ENCODE measurements at places on chromosomes 2 and 18.
A peak's percentile ranks its signal among the peaks of the same experiment; 100 is the strongest.

GRCh38 chr18:13369353-13369752 is 150.8 kb downstream of the LDLRAD4 start:
- no peak for DNase-seq

DNA sequence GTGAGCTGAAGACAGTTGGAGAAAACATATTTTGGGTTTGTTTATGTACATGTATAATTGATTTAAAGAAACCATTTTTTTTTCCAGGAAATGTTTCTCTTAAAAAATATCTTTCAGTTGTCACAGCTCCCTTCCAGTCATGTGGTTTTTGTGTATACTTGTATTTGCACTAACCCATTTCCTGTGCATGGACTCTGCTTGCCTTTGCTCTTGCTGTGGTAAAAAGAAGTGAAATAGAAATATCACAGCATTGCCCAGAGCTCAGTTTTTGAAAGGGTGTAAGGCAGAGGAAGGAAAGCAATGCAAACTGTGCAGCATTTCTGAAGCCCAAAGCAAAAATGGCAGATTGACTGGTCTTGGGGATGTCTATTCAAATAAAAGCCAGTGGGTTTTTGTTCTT is 10.4 kb upstream of the DOCK10 start:
- DNase-seq = no peak

GRCh38 chr2:119225105-119225865 is 1.7 kb downstream of the STEAP3 start:
- no peak for DNase-seq

- no peak for DNase-seq
Measured at GRCh38 chr2:147689220-147689909, 155.5 kb upstream of the ACVR2A start.

GRCh38 chr2:68832233-68832869 is 38.8 kb downstream of the BMP10 start:
- peak; percentile 29 for DNase-seq

GRCh38 chr2:171225302-171225980 is 64.7 kb upstream of the TLK1 start:
- DNase-seq = peak; percentile 82

DNA sequence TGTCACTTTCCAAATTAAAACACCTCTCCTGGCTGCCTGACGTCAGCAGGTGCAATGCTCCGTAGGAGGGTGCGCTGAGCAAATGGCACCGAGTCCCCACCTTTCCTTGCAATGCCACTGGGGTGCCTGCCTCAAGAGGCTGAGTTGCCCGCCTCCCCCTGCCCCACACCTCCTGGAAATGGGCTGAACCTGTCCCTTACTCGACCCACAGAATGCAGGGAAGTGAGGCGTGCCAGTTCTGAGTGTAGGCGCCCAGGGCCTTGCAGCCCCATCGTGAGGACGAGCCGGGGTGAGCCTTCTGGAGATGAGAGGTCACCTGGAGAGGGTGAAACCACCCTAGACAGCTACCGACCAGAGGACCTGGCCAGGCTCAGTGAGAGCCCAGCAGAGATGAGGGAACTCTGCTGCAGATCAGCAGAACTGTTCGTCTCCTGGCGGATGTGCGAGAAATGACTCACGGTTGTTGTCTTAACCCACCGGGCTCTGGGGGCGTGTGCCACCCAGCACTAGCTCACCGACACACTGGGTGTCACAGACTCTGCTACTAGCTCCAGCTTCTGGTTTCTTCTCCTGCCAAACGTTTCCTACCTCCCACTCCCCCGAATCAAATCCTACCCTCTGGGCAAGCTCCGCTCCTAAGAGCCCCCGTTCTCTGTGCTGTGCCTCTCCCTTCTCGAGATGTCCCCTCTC is 168.7 kb upstream of the HDAC4 start:
- no peak for DNase-seq

DNA sequence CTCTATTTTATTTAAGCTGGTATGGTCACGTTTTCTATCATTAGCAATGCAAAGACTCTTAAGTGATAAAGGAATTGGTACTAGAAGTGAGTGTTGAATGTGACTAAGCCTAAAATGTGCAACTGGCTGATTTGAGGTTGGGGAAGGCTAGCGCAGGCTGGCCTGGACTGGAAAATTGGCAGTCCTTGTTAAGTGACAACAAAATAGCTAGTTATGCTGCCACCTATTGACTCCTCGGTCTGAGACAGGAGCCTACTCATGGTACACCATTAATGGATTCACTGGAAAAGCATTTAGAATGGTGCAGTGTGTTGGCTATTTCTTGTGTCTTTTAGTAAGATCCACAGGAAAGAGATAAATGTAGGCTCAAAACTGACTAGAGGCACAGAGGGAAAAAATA is 5.7 kb upstream of the WIPF1 start:
- peak; percentile 81 for DNase-seq

GRCh38 chr2:159409116-159409800 is 122.8 kb upstream of the WDSUB1 start:
- no peak for DNase-seq

GRCh38 chr2:68121873-68122679 is 35.6 kb upstream of the PNO1 start:
- DNase-seq = peak; percentile 81

DNA sequence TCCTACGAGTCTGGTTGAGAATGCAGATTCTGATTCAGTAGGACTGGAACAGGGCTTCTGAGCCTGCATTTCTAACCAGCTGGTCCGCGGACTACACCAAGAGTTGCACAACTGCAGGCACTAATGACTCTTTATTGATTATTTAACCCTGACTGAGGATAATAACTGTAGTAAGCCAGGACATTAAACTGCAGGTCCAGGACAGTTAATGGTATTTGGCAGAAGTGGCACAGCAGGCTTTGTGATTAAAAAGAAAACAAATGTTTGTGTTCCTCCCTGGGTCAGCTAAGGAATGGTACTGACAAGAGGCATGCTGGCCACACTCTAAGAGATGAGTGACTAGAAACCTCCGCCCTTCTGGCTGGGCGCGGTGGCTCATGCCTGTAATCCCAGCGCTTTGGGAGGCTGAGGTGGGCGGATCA is 59.4 kb downstream of the ALPK2 start:
- DNase-seq = peak; percentile 62

DNA sequence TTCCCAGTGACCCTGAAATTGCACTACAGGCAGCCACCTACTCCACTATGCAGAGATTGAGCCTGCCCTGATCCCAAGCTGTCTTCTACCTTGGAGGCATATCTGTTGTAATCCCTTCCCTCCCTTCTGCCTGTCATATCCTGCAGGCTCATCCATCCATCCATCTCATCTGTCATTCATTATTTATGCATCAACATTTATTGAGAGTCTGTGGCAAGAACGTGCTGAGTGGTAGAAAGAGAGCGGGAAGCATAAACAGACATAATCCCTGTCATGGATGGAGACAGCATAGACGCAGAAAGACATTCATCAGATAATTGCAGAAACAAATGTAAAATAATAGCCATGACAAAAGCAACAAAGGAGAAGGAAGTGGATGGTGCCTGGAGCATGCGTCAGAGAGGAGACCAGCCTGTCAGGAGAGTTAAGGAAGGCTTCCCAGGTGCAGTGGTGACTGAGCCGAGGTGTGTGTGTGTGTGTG is 110.7 kb upstream of the STPG4 start:
- DNase-seq = no peak

DNA sequence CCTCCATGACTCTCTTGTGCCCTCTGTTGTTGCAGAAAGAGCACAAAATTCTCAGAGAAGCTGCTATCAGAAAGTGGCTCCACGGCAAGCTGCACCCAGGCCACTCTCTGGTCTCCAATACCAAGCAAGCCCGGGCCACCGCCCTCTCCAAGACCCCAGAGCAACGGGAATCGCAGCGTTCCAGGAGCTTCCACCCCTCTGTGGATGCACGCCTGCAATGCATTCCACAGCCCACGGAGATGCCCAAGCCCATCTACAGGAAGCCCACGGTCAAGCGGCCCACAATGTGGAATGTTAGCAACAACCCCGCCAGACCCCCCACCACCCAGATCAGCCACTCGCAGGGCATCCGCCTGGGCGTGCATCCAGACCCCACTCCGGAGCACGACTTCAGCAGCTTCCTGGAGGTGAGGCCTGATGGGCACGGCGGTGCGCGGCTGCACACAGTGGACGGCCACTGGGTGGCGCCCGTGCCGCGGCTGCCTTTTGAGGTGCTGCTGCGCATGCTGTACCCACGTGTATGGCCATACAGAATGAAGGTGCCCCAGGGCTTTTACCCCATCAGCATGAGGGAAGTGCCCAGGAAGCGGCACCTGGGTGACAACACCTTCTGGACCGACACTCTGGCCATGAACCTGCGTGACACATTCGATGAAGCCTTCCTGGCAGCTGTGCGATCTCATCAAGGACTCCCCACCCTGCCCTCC is 6.3 kb downstream of the ANKRD53 start:
- DNase-seq = peak; percentile 36

DNA sequence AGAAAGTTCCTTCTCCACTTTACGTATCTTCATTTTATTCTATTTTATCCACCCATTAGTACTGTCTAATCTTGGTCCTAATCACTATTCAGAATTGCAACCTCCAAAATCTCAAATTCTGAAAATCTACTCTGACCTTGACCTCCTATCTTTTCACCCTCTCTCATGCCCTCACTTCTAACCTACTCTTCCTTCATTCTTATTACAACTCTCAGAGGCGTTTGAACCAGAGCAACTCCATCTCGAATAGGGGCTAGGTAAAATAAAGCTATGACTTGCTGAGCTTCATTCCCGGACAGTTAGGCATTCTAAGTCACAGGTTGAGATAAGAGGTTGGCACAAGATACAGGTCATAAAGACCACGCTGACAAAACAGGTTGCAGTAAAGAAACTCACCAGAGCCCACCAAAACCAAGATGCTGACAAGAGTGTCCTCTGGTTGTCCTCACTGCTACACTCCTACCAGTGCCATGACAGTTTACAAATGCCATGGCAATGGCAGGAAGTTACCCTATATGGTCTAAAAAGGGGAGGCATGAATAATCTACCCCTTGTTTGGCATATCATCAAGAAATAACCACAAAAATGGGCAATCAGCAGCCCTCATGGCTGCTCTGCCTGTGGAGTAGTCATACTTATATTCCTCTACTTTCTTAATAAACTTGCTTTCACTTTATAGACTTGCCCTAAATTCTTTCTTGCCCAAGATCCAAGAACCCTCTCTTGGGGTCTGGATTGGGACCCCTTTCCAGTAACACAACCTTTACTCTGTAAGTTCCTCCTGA is 11.4 kb downstream of the CCDC88A start:
- DNase-seq = peak; percentile 73

DNA sequence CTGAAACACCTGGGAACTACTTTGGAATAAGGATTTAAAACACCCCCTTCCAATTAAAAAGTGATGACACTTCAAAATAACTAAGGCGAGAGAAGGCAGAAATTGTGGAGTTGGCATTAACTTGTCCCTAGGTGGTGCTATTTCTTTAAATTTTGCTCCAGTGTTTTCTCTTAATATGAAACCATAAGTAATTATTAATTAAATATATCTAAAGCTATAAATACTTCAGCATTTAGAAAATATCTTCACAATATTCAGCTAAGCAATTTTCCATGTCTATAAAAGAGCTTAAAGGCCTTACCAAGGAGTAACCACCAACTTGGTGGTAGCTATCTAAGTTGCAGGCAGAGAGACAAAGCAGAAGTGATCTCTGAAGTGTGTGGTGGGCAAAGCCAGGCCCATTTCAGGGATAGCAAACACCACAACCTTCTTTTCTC is 186.8 kb upstream of the PGAP1 start:
- peak; percentile 42 for DNase-seq

DNA sequence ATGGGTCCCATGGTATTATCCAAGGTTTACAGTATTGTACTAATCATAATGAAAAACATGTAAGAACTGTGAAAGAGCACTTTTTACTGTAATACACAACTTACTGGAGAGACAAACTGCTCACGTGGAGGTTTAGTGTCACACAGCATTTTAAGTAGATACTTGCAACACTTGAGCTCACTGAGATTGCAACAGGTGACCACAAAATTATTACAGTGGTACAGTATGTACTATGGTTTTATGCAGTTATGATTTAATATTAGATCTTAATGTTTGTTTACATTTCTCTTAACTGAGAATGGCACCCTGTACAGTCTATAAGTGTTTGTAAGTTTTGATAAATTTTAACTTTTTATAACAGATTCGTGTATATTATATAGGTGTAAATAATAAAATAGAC is 118.6 kb upstream of the SKOR2 start:
- DNase-seq = no peak

DNA sequence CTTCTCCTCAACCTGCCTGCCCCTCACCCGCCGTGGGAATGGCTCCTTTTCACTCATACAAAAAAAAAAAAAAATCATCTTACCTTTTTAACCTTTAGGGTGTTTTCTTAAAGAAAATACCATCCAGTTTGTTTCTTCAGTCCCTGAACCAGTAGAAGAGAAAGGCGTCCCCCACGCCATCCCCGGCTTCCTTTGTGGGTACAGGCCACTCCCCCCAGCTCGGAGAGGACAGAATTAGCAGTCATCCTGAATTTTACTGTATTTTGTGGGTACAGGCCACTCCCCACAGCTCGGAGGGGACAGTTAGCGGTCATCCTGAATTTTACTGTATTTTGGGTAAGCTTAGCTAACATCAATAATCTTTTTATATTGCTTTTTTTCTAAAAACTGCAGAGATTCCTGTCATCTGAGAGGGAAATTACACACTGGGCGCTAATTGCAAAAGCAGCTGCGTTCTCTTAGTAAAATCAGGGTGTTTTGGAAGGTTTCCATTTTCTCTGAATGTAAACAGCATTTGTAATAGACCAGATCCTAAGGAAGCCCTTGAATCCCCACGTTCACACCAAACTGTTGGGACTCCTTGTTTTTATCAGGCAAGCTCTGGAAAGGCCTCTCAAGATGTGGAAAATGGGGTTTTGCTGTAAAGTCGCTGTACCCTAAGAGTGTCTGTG is 72.5 kb downstream of the NFATC1 start:
- DNase-seq = no peak

DNA sequence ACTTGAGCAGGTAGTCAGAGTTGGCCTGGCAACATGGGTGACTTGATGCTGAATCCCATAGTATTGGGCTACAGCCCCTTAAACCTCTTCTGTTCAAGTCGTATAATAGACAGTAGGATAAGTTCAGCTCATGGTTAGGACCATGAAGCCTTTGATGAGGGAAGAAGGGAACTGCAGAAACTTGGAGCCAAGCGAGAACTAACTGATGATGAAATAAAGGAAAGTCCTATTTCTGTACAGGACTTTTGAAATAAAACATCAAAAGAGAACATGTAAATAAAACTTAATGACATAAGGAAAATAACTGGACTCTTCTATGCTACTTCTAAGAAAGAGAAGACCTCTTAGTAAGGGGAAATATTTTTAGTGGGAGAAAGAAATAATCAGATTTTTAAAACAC is 51.2 kb upstream of the UGP2 start:
- no peak for DNase-seq

GRCh38 chr2:73999881-74000597 is 15.3 kb downstream of the TET3 start:
- no peak for DNase-seq

- no peak for DNase-seq
Measured at GRCh38 chr18:5175378-5175777, 21.7 kb downstream of the AKAIN1 start.

- no peak for DNase-seq
Measured at GRCh38 chr2:191747170-191747530, 69.2 kb downstream of the NABP1 start.
